CD4-positive, alpha-beta memory T cell (primary cell): ENCODE measurements at places on chromosomes 7 and 10.
A peak's percentile ranks its signal among the peaks of the same experiment; 100 is the strongest.

GRCh38 chr7:55194522-55194921, 170.6 kb upstream of the LANCL2 start:
- DNase-seq = no peak

- DNase-seq = peak; percentile 92
These were observed 78.9 kb downstream of the MKI67 start for GRCh38 chr10:128047351-128047750.

GRCh38 chr10:98390406-98390805, 24.6 kb downstream of the PYROXD2 start:
- DNase-seq = no peak

DNA sequence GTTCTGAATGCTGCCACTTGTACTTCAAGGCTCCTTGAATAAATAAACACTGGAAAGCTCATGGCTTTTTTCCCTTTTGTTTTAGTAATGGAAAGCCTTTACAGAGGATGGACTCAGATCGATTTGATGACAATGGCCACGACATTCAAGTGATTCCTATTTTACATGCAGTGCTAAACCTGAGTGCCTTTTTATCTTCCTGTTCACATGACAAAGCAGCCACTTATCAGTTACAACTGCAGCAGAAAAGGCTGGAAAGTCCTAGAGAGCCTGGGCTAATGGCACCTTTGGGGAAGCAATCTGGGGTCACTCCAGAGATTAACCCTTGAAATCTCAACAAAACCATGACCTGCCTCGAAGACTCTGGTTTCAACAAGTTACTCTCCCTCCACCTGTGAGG, 249.0 kb upstream of the AUTS2 start:
- no peak for DNase-seq

DNA sequence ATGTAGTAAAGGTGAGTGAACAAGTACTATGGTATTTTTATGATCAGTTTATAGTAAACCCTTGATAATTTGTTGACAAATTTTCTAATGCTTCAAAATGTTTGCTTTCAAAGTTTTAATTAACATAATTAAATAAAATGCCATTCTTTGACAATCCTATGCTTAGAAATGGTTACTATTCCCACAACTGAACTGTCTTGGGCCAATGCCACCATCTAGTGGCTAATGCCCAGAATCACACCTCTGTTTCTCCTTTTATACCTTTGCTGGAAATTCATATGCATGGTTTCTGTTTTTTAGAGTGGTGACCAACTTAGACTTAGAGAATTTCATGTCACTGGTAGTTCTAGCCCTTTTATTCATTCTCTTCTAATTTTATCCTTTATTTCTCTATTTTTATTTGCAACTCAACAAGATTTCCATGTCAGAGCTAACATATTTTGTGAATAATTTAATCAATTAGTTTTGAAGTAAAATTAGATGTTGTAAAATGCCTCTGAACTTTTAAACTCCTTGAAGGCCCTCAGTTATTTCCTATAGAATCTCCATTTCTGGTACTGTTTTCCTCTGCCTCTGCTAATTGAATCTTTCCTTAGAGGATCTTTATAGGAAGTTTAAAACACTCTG, 31.1 kb downstream of the PCGF5 start:
- DNase-seq = peak; percentile 69

DNA sequence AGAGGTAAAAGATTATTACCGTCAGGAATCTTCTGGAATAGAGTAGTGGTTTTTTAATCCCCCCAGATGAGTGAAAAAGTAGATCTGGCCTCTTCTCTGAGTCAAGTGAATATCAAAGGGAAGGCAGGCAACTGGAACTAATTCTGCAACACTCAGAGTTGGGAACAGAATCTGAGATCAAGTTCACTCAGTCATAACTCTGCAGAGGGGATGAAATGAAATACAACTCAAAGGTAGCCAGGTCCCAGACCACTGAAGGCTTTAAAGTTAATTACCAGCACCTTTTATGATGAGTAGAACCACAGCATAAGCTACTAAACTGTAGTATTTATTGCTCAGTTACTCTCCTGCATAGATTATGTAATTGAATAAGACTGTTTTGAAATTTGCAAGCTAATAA, 455.6 kb upstream of the AKR1E2 start:
- no peak for DNase-seq

GRCh38 chr7:30202671-30203070, 67.9 kb downstream of the MTURN start:
- no peak for DNase-seq

DNA sequence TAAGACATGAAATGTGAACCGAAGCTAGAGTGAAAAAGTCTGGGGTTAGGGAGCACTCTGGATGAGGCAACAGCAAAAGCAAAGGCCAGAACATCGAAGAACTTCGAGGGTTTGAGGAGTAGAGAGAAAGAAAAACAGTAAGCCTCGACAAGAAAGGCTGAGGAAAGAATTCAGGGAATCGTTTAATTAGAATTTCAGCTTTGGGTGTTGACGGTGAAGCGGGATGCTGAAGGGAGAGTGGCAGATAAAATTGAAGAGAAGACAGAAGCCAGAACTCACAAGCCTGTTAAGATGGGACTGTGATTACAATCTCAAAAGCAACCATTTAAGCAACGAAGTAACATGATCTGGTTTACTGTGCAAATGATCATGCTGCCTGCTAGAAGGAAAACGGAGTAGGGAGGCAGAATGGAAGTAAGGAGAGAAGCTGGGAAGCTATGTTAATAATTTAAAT, 2.1 kb downstream of the TRDMT1 start:
- no peak for DNase-seq

GRCh38 chr7:51213618-51214017, 103.0 kb downstream of the COBL start:
- no peak for DNase-seq

DNA sequence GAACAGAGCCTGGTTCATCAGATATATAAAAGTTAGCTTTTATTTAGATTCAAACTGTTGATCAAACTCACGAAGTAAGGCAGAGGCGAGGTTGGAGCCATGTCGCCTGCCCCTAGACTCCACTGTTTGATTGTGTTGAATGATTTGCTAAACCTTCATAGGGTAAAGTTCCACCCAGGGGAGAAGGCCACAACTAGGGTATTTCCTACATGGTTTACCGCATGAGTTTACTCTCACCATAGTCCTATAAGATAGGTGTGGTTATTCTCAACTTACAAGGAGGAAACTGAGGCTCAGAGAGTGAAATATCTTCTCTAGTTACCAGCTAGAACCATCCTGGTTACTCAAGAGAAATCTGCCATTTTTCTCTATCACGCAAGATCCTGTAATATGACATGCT, 31.8 kb downstream of the ARHGAP22 start:
- DNase-seq = no peak

DNA sequence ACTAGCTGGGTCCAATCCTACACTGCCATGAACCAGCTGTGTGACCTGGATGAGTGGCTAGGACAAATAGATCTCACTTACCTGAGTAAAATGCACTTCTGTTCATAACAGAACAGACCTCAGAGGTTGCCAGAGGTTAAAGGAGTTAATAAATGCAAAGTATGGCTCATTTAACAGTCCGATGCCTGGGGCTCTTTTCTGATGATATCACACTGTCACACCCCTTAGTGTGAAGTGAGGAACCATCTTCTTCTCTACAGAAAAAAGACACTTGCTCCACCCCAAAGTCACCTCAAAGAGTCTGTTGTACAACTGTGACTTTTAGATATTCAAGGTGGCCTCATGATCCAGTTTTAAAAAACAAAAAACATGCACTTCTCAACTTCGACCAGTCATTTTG, 21.5 kb upstream of the TARP start:
- no peak for DNase-seq

DNA sequence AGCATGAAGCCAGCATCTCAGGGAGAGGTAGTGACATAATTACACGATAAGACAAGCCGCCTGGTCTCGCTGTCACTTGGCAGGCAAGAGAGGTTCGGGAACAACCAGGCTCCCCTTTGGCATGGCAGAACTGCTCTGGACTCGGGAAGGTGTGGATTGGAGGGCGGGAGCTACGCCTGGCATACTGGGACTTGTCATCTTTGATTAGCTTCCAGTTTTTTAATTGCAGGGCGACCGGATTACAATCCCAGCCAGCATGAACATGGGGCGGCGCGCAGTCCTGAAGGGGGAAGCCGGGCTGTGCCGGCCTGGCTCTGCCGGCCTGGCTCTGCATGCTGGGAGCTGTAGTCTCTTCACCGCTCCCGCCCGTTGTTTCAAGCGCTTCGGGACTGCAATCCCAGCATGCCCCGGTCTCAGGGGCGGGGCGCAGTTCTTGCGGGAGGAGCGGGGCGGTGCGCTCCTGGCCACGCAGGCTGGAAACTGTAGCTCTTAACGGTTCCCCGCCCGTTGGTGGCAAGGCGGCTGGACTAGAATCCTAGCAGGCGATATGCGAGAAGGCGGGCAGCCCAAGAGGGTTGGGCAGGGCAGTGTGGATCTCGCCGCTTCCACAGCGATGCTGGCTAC, 45.5 kb upstream of the ZNF716 start:
- no peak for DNase-seq

- no peak for DNase-seq
These were observed 64.3 kb downstream of the STEAP1B start for GRCh38 chr7:22435720-22436119.

- DNase-seq = no peak
These were observed 196.2 kb downstream of the TAX1BP1 start for GRCh38 chr7:27936047-27936767.

DNA sequence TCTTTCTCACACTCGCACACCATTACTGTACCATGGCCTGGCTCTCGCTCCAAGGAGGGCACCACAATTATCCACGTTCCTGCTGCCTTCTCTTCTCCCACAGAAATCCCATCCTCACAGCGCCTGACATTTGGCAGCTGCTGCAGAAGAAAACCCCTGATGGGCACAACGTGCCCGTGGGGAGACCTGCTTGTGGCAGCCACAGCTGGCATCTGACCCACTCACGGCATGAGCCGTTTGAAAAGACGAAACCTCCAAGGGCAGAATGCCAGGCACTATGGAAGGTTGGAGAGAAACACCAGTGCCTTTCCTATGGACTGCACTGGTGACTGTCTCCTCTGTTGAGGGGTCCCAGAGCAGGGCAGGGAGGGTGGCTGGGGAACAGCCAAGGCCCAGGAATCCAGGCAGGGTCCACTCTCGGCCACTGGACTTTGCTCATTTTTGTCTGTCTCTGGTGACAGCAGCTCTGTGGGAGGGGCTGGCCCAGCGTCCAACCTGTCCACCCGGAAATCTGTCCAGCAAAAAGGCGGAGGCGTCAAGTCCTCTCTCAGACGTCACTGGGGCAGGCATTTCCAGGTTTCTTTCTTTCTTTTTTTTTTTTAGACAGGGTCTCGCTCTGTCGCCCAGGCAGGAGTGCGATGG, 61.0 kb upstream of the MKRN1 start:
- no peak for DNase-seq
